ENCODE measurements at places on chromosomes 11 and 22.

GRCh38 chr22:37187552-37187890, 526 bp downstream of the C1QTNF6 start:
- DNase-seq = no peak

GRCh38 chr11:64581057-64581523, 9.9 kb upstream of the SLC22A12 start:
- DNase-seq = no peak

DNA sequence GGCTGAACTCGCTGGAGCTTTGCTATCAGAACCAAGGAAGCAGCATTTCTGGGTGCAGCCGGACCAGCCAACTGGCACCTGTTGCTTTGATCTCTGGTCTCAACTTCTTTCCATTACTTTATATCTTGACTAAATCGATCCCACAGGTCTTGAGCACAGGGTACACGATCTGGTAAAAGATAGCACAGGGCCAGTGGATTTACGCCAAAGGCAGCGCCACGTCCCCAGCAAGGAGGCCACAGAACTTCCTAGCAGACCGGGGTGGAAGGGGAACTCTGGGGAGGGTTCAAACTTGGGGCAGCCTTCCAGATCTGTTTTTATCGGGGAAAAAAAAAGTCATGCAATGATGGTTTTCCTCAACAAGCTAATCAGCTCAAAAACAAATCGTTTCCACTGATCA, 14.0 kb downstream of the VPS37C start:
- no peak for DNase-seq

GRCh38 chr11:534396-535209, 773 bp downstream of the HRAS start:
- DNase-seq = peak; percentile 62

GRCh38 chr11:113690619-113691569, 15.2 kb downstream of the TMPRSS5 start:
- DNase-seq = peak; percentile 53

DNA sequence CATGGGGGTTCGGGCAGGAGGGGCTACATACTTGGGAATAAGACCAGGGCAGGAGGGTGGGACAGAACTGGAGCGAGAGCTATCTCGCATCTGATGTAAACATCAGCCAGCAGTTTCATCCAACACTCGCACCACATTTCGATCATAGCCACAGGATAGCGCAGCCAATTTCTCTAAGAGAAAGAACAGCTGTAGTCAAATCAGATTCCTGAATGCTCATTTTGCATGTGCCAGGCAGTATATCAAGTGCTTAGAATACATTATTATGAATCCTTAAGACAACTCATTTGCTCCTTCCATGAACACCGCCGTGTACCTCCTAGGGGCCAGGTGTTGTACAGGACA, 14.5 kb downstream of the DGCR2 start:
- DNase-seq = no peak

- no peak for DNase-seq
Observed at GRCh38 chr11:117026593-117027330, 71.5 kb downstream of the SIK3 start.

GRCh38 chr11:46296528-46297448, 19.3 kb downstream of the CREB3L1 start:
- no peak for DNase-seq

DNA sequence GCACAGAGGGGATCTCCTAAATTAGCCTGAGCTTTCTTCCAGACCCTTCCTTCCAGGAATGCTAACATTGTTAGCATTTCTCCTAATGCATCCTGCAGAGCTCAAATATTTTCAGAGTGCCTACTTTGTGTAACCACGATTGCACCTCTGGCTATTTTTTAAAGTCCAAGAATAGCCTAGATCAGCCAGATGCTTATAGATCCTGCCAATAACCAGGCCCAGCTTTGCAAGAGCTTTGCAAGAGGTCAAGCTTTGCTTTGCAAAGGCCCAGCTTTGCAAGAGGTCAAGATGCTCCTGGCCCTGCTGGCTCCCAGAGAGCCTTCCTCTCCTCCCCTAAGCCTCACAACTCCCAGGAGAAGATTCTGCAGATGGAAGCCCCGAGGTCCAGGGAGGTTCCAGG, 491.9 kb downstream of the MN1 start:
- no peak for DNase-seq

GRCh38 chr11:36186340-36187175, 102.7 kb downstream of the COMMD9 start:
- DNase-seq = no peak

DNA sequence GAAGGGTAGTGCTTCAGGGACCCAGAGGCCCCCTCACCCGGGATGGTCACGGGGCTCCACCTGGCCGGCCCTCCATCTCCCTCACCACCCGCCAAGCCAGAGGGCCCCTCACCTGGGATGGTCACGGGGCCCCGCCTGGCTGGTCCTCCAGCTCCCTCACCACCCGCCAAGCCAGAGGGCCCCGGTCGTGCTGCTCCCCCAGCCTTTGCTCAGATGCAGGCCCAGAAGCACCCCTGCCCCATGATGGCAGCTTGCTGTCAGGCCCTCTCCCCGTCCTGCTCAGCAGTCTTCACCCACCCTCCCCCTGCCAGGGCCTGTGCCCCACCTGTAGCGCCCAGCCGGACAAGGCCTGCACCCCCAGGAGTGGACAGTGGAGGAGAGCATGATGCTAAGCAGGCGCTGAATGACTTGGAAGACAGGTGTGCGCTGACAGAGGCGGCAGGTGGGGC, 7.3 kb downstream of the DENND6B start:
- DNase-seq = no peak

DNA sequence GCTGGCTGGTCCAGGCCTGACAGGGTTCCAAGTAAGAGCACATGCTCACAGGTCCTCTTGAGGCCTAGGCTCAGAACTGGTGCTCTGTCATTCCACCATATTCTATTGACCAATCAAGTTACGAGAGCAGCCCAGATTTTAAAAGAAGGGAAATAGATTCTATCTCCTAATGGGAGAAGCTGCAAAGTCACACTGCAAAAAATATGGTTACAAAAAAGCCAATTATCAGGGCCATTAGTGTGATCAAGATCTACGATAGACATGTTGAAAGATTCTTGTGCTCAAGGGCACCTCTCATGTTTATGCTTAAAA, 96.1 kb downstream of the CD44 start:
- DNase-seq = no peak

DNA sequence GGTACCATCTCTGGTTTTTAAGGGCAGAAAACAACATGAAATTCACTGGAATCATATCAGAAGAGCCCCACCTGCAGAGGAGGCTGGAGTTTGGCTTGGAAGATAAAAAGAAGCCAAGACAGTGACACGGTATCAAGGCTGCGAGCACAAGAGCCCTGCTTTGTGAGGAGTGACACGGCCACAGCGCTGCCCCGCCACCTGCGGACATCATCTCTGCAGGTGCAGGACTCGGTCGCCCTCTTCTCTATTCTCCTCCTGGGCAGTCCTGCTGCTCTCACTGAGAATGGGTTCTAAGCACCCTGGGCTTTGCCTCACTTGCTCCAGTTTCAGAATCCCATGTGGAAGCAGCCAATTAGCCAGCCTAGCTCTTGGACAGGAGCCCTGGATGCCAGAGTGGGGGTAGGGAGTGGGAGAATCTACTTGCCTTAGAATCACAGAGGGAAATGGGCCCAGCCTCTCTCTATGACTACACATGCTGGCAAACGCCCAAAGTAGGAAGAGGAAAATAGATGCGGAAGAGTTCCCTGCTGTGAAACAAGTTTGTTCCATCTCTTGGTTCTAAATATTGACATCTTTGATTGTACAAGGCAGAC, 17.1 kb downstream of the APOL4 start:
- no peak for DNase-seq

DNA sequence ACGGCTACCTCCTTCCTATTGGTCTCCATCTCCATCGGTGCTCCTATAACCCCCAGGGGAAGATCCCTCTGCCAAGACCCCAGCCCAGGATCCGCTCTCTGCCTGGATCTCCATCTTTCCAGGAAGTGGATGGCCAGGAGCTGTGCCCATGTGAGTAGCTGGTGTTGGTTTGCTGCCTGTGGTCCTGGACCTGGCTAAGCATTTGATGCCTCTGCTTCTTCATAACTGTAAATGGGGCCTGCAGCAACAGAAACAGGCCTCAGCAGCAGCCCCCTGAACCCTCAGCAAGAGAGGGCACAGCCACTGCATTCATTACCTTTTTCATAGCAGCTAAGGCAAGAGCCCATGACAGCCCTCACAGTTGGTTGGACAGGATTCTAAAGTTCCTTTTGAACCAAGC, 26.6 kb upstream of the CSNK2A3 start:
- no peak for DNase-seq

DNA sequence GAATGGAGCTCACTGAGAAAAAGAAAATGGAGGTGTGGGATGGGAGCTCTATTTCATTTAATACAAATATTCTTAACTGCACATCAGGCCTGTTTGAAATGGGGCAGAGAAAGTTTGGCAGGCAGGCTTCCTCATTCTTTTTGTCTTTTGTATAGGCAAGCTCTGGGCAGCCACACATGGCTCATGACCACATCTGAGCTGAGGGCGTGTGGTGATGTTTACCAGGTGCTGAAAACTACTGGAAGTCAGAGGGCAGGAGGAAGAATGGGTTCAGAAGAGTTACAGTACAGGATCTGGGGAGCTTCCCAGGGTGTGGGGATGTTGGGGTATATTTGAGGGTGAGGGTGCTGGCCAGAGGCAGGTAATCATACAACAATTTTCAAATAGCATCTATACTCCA, 66.3 kb upstream of the NAV2 start:
- DNase-seq = no peak

DNA sequence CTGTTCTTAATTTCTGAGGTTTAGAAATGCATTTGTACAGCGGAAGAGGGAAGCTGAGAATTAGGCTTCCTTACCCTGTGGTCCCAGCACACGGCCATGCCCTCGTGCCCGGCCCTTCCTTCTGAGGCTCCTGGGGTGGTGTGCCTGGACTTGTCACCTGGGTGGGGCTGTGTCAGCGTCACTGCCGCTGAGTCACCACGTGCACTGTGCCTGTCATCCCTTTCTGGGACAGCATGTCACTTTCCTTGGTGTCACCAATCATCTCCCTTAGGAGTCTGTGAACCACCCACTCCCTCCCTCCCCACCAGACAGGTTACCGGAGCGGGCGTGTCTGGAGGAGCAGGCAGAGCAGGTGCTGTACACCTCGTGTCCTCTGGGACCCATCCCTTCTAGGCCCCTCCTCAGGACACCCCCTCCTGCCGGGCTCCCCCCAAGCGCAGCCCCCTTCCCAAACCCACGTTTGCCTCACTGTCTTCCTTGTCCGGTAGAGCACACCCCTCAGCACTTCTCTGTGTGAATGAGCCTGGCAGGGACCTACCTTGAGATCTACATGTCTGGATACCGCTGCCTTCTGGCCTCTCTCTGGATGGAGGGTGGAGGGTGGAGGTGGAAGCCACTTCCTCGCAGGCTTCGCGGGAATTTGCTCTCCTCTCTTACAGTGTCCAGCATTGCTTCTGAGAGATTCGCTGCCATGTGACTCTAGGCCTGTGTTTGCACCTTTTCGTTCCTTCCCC, 367.6 kb downstream of the TBC1D22A start:
- no peak for DNase-seq

- no peak for DNase-seq
Observed at GRCh38 chr22:42683578-42684283, 34.5 kb upstream of the CYB5R3 start.

DNA sequence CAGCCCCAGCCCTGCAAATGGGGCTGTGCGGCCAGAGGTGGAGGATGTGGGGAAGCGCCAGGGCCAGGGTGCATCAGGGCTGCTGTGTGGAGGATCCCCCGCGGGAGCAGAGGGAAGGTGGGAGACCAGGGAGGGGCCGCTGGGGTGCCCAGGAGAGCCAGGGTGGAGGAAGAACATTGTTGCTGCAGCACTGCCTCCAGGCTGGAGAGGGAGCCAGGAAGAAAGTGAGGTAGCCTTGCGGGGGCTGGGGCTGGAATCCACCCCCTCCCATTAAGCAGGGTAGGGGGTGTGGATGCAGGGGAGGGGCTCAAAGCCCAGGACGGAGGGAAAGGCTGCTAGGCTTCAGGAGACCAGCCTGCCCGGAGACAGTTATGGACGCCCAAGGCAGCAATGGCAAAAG, 15.0 kb downstream of the CABP7 start:
- no peak for DNase-seq

DNA sequence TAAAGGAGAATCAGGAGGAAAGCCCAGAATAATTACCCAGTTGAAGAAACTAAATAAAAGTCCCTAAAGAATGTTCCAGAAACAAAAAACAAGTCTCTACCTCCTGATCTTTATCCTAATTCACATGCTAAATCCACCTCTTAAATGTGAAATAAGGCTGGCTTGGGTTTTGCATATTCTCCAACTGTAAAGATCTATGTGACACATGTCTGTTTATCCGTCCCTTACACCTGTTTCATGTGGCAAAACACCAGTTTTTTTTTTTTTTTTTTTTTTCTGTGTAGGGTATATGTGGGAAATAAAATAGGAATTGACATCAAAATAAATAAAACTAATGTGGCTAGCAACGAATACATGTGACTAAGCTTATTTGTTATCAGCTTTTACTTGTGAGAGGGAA, 70.5 kb downstream of the NARS2 start:
- no peak for DNase-seq

GRCh38 chr11:15935373-15935772, 421.0 kb downstream of the SOX6 start:
- DNase-seq = no peak

- DNase-seq = no peak
Observed at GRCh38 chr11:80321786-80322185, 881.0 kb upstream of the TENM4 start.

- DNase-seq = no peak
Observed at GRCh38 chr11:95886462-95886861, 37.4 kb downstream of the MTMR2 start.

- DNase-seq = no peak
Observed at GRCh38 chr11:94132152-94132558, 3.5 kb downstream of the PANX1 start.

GRCh38 chr11:113105592-113105991, 144.4 kb downstream of the NCAM1 start:
- DNase-seq = no peak

DNA sequence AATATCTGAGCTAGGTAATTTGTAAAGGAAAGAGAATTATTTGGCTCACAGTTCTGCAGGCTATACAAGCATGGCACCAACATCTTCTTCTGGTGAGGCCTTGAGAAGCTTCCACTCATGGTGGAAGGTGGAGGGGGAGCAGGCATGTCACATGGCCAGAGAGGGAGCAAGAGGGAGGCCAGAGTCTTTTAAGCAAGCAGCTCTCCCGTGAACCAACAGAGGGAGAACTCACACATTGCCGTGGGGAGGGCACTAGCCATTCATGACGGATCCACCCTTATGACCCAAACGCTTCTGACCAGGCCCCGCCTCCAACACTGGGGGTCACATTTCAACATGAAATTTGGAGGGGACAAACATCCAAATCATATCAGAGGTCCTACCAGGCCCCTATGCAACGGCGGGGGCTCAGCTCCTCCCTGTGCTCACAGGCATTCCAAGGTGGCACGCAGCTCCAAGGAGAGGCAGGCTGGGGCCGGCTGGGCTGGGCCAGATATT, 4.6 kb downstream of the C11orf96 start:
- DNase-seq = no peak
